ENCODE measurements at places on chromosomes 16 and 17.

GRCh38 chr17:17305281-17305801, 2.2 kb downstream of the NT5M start:
- DNase-seq: no peak

DNA sequence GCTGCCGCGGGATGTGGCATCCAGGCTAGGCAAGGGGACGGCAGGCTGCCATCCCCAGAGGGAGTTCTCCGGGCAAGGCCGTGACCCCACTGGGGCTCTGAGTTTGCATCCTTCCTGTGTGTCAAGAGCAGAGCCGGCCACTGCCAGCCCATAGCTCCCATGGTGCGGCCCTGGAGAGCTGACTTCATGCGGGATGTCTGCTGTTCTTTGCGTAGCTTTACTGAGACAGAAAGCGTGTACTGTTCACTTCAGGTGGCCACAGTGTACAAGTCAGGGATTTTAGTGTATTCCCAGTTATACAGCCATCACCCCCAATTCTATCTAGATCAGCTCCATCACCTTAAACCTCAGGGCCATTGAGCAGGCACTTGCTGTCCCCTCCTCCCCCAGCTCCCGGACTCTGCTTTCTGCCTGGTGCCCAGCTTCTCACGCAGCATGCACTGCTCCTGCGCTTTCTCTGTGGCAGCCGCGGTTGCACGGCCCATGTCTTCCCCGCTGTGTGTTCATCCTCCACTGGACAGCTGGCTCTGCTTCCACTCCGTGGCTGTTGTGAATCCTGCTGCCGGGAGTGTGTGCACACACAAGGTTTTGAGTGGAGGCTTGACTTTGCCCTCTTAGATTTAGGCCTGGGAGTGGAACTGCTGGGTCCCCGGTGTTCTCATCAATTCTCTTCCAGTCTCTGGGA, 71.2 kb downstream of the KLHDC4 start:
- no peak for DNase-seq

DNA sequence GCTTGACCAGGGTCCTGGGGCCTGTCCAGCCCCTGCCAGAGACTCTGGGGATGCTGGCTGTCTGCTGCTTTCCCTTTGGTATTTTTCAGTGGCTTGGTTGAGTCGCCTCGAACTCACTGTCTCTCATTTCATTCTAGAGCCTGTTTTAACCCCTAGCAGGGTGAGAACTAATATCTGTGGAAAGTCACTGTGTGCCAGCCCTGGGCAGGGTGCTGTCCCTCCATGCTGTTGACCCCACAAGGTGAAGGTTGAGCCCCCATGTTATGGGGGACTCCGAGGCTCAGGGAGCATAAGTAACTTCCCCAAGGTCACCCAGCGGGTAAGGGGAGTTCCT, 33.0 kb downstream of the DCAKD start:
- DNase-seq: no peak

DNA sequence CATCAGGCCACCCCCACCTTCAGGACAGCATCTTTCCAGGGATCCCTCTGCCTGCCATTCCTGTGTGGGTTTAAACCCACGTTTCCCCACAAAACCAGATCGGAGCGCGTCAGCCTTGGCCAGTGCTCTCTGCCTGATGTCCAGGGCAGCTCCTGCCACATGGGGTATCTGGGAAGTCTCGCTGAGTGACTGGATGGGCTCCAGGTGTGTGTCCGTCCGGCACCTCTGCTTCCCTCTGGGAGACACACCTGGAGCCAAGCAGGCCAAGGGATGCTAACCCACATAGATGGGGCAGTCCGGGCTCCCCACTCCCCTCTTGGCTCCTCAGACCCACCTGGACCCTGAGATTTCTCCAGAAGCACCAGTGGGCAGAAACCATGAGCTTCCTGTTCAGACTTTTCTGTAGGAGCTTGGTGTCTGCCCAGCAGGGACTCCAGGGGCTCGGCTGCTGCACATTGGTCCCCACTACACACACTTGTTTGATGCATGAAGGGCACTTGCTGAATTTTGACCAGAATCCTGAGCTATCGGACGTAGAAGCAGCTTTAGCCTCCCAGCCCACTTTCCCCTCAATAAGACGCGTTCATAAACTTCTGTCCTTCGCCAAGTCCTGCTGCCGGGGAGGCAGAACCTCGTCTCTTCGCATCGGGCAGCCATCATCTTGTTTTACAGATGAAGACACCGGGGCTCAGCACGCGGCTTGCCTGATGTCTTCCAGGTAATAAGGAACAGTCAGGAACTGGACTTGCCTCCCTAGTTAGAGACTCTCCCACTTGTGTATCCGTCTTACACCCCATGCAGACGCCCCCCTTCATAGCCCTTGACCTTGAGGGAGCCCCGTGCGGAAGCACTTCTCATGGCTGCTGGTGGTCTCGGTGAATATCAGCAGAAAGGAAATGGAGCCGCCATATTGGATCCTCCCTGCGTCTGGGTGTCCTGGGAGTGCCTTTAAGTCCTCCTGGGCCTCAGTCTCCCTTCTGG, 91.6 kb upstream of the ZNF469 start:
- no peak for DNase-seq

- DNase-seq: no peak
These were observed 2.6 kb downstream of the LRRC59 start for GRCh38 chr17:50394711-50395110.

GRCh38 chr16:85153656-85154091, 41.4 kb upstream of the CIBAR2 start:
- DNase-seq: no peak

GRCh38 chr17:35709874-35710273, 21.6 kb upstream of the RASL10B start:
- no peak for DNase-seq

DNA sequence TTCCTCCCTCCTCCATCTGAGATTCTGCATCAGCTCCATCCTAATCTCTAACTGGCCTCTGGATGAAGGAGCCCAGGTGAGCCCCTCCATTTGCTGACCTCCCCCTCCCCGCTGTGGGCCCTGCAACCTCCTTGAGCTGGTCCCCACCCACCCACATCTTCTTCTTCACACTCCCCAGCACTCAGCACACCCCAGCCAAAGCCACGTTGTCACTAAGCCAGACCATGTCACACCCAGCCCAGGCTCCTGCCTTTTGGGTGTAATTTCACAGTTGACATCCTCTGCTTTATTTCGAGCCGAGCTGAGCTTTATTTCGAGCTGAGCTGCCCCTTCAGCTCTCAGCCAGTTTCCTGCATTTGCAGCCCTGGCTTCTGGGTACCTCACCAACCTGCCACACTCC, 282.7 kb upstream of the TNRC6C start:
- no peak for DNase-seq

DNA sequence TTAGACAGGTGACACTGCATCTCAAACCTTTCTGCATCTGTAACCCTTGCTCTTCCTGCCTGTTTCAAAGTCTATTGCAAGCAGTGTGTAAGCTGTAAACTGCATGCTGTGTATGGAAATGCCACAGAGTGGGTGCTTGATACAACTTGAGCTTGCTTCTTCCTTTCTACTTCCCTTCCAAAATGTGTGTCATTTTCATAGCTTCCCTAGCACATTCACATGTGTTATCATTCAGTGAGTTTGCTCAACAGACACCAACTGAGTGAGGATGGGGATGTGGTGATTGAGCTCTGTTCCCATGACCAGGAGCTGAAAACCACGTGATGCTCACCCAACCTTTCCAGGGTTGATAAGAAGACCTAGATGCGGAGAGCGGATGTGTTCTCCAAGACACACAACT, 111.1 kb downstream of the VAT1L start:
- DNase-seq: no peak

DNA sequence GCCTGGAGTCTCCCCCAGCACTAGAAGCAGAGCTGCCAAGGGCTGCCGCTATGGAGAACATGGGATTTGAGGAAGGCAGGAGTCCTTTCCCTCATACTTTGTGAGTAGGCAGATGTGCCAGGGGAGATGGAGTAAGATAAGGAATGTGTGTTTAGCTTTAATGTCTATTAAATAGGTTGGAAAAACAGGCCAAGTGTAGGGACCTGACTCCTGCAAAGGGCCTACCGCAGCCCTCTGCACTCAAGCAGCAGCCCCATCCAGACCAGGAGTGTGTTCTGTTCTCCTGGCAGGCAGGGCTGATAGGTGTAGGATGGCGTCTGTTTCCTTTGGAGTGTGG, 1.8 kb upstream of the MIF4GD start:
- DNase-seq: no peak

DNA sequence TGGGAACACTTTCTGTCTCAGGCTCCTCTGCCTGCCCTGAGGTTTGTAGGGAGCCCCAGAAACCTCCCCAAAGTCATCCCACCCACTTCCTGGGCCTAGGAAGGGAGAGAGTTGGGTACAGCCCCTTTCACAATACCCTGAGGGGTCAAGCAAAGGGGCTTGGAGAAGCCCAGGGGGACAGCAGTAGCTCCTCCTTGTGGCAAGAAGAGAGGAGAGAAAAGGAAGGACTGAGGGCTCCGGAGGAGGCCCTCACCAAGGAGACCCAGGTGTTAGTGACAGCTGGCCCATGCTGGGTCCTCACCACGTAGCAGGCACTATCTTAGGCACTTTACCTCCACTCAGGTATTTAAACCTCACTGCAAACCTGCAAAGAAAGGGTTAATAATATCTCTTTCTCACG, 112.8 kb downstream of the IRX5 start:
- DNase-seq: no peak

- no peak for DNase-seq
These were observed 30.4 kb downstream of the LITAF start for GRCh38 chr16:11556214-11556819.

DNA sequence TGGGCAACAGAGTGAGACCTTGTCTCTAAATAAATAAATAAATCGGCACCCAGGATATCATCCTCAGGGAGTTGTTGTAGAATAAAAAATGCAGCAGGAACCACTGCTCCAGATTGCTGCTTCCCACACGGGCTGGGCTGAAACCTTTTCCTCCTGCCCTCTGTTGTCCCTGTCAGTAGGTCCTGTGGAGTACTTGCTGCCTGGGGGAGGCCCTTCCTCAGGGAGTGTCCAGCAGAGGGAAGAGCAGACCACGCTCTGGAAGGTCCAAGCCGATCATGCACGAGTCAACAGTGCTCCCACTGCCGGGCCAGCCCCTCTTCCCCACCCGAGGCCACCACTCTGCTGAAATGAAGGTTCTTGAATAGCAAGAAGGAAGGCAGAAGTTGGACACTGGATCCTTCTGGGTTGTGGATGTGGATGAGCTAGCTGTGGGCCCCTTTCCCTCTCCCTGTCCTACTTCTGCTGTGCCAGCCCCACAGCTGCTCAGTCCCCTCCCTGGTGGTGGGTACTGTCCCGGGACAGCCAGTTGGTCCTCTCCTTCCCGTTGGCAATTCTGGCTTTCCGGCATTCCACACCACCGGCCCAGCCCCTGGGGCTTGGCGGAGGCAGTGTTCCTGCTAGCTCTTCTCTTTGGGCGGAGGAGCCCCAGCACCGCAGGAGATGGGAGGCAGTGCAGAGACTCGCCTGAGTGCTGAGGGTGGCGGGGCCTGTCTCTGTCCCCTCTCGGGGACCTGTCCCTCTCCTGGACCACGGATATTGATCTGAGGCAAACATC, 10.8 kb downstream of the CDK5R1 start:
- DNase-seq: no peak

DNA sequence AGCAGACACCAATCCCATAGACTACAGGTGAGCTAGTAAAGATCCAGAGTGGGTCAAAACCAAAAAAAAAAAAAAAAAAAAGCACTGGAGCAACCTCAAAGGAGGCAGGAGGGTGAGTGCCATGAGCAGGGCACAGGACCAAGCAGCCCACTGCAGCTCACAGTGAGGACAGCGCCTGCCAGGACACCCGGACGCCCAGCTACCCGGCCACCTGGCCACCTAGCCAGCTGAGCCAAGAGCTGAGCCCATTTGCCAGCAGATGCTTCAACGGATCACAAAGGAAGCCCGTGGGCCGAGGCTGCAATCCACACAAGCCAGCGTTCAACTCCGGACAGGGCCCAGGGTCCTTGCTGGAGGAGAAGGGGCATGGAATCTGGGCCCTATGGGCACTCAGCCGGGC, 15.1 kb downstream of the AXIN1 start:
- no peak for DNase-seq

DNA sequence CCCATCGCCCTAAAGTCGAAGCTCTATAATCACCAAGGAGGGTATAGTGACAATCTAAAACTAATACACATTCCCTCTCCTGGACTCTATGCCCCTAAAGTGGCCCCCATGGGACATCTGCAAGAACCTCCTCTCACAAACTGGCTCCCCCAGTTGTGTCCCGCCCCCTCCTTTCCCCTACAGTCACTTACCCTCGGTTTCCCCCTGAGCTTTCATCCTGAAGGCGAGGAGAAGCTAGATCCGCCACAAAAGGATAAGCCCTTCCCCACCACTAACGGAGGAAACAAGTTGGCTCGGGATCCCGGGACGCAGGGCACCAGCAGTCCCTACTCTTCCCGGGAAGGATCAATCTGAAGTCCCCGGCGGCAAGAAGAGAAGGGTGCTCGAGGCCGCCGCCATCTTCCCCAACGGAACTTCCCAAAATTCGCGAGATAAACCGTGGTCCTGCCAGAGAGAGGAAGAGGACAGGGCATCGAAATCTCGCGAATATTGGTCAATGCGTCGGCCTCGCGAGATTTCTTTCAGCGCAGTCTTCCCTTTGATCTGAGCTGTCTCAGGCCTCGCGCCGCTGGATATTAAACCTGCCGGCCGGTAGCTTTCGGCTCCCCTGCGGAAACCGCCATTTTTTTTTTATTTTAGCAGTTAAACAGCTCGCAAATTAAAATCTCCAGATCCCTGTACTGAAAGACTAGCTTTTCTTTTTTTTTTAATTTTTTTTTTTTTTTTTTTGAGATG, at the start of gene MED1:
MED1 (minus strand) TSS at position 417 of the 735 bp plus-strand sequence; CDS start at position 216, 201 bp downstream.
- DNase-seq: peak; percentile 97

GRCh38 chr17:28545787-28546415, 6.5 kb downstream of the UNC119 start:
- DNase-seq: no peak

GRCh38 chr17:70276906-70277305, 107.6 kb downstream of the KCNJ2 start:
- no peak for DNase-seq

- DNase-seq: no peak
These were observed 3.4 kb upstream of the CLEC19A start for GRCh38 chr16:19282101-19282500.

DNA sequence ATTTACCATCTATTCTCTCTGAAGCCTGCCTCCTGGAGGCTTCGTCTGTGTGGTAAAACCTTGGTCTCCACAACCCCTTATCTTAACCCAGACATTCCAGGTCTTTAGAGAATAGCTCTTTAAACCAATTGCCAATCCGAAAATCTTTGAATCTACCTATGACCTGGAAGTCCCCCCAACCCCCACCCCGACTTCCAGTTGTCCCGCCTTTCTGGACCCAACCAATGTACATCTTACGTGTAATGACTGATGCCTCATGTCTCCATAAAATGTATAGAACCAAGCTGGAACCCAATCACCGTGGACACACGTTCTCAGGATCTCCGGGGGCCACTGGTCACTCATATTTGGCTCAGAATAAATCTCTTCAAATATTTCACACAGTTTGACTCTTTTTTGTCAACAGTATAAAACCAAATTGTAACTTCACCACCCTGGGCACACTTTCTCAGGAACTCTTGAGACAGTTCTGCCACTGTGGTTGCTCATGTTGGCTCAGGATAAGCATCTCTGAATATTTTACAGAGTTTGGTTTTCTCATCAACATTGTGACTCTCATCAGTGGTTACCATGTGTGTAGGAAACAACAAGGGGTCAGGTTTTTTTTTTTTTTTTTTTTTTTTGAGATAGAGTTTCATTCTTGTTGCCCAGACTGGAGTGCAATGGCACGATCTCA, 18.1 kb upstream of the DNAH17 start:
- no peak for DNase-seq

GRCh38 chr17:63928172-63928666, 3.9 kb downstream of the CD79B start:
- no peak for DNase-seq

Data from brain microvascular endothelial cell (primary cell).